Pons (tissue), 1 donor: ENCODE measurements at places on chromosomes 5 and 9.

GRCh38 chr9:108546215-108546614 lies 309.6 kb downstream of the ACTL7B start:
- DNase-seq, result no peak

- DNase-seq, result no peak
Measured at GRCh38 chr5:102608414-102608813, 109.6 kb upstream of the SLCO6A1 start.

- DNase-seq, result no peak
Measured at GRCh38 chr5:132420706-132421272, 51.3 kb downstream of the SLC22A5 start.

DNA sequence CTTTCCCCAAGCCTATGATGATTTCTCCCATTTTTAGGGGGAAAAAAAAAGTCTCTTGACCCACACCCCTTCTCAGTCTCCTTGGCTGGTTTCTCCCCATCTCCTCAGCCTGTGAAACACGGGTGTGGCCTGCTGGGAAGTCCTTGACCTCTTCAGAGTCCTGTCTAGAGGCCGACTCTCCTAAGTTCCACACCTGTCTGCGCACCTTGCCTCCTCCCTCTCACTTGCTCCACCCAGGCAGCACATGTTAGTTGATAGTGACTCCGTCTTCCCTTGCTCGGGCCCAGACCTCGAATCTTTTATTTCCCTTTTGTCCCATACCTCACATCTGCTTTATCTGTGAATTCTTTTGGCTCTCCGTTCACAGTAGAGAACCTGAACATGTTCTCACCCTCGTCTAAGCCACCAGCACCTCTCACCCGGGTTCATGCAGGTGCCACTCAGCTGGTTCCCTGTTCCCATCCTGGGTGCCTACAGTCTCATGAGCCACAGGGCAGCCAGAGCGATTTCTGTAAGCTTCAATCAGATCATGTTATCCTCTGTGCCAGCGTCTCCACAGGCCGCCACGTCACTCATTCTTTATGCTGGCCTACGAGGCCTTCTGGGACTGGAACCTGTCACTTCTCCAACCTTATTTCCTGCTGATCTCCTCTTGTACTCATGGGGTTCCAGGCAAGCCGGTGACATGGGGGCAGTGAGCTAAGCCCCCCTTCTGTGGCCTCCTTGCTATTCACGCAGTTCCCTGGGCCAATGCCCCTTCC lies 51.7 kb upstream of the LRRTM2 start:
- DNase-seq, result peak; percentile 47

GRCh38 chr5:44266882-44267576 lies 122.2 kb downstream of the FGF10 start:
- DNase-seq, result no peak

- peak; percentile 32 for DNase-seq
Measured at GRCh38 chr5:36150676-36151433, 832 bp downstream of the LMBRD2 start.

GRCh38 chr5:147904110-147904509 lies 2.2 kb downstream of the C5orf46 start:
- DNase-seq, result no peak

- no peak for DNase-seq
Measured at GRCh38 chr5:170429014-170429413, 39.8 kb upstream of the KCNMB1 start.

GRCh38 chr9:98314381-98315066 lies 59.1 kb upstream of the TBC1D2 start:
- no peak for DNase-seq
